ENCODE measurements at places on chromosomes 5 and 9. TPM values are rescaled to one million over a fixed set of nuclear protein-coding genes. Genes with fewer than 3 reads are reported as not detected.

The FCN1 gene
- polyA plus RNA-seq: 0.08 TPM

The PCDHA6 gene
- polyA plus RNA-seq: 12.8 TPM

The RNF145 gene
- polyA plus RNA-seq: 105 TPM

The PCDHGB6 gene
- 22.0 TPM for polyA plus RNA-seq

The CFAP90 gene
- polyA plus RNA-seq: 27.9 TPM

The PKD2L2 gene
- polyA plus RNA-seq: 0.21 TPM

The PAEP gene
- not detected for polyA plus RNA-seq

The SERF1A gene
- polyA plus RNA-seq: 7.2 TPM

The CTXN3 gene
- polyA plus RNA-seq: 10.8 TPM

The CD274 gene
- polyA plus RNA-seq: 2.3 TPM

The SOX30 gene
- 0.51 TPM for polyA plus RNA-seq

The KIF4B gene
- polyA plus RNA-seq: 0.11 TPM

The GNA14 gene
- 3.3 TPM for polyA plus RNA-seq

The NLN gene
- 22.3 TPM for polyA plus RNA-seq

The LMX1B gene
- polyA plus RNA-seq: 34.0 TPM

The C8G gene
- 1.7 TPM for polyA plus RNA-seq

The ZNF454 gene
- polyA plus RNA-seq: 5.9 TPM

The PTAR1 gene
- 51.7 TPM for polyA plus RNA-seq

The MACROH2A1 gene
- 190 TPM for polyA plus RNA-seq

The PTPN3 gene
- polyA plus RNA-seq: 8.1 TPM

The FOXD4L6 gene
- not detected for polyA plus RNA-seq

The TLR4 gene
- polyA plus RNA-seq: 7.1 TPM

The SUSD3 gene
- polyA plus RNA-seq: 3.1 TPM

The SLC9A3 gene
- polyA plus RNA-seq: 7.2 TPM

The ZNF354B gene
- 17.5 TPM for polyA plus RNA-seq

The PTGDS gene
- 304 TPM for polyA plus RNA-seq

The GMCL2 gene
- 0.10 TPM for polyA plus RNA-seq

The LYSMD3 gene
- 11.5 TPM for polyA plus RNA-seq

The ZNF169 gene
- polyA plus RNA-seq: 10.1 TPM

The FPGS gene
- polyA plus RNA-seq: 42.2 TPM

The ITK gene
- 0.51 TPM for polyA plus RNA-seq

The FOXE1 gene
- polyA plus RNA-seq: not detected

Data from spinal cord (tissue), 10 donors.